ENCODE measurements at places on chromosomes 12 and 14. TPM values are rescaled to one million over a fixed set of nuclear protein-coding genes. Genes with fewer than 3 reads are reported as not detected.
A peak's percentile ranks its signal among the peaks of the same experiment; 100 is the strongest.

- no peaks in the 10 kb centered on the region for H3K4me1 ChIP-seq
- H3K36me3 ChIP-seq: no peaks in the 10 kb centered on the region
- H3K27ac ChIP-seq: no peak overlapping the region
- H3K4me3 ChIP-seq: no peak overlapping the region
Measured at GRCh38 chr14:36852981-36853691, 191.5 kb downstream of the PAX9 start.

DNA sequence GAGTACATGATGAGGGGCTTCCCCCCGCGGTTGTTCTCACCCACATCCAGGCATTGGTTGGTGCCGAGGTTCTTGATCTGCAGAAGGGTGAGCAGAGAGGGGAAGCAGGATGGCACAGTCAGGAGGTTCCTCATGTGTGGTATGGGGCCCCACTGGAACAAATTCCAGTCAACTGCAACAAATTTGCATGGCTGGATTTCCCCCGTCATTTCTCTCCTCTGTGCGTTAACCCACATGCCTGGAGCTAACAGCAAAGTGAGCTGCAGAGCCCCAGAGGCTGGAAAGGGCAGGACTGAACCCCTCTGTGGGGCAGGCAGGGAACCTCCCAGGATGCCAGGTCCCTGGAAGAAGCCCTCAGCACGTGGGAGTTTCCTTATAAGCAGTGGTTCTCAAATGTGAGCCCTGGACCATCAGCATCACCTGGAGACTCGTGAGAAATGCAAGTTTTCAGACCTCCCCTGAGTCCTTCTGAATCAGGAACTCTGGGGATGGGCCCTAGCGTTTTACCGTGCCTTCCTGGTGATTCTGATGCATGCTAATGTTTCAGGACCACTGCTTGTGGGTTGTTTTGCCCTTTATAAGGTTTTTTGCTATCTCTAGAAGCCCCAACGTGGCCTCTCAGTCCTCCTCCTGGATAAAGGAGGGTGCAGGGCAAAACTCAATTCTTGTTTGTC lies 11.0 kb upstream of the CELA1 start:
- H3K4me3 ChIP-seq: no peak overlapping the region
- H3K27ac ChIP-seq: no peak overlapping the region
- no peak for DNase-seq

TMTC3 gene
- 8.8 TPM for total RNA-seq

DNA sequence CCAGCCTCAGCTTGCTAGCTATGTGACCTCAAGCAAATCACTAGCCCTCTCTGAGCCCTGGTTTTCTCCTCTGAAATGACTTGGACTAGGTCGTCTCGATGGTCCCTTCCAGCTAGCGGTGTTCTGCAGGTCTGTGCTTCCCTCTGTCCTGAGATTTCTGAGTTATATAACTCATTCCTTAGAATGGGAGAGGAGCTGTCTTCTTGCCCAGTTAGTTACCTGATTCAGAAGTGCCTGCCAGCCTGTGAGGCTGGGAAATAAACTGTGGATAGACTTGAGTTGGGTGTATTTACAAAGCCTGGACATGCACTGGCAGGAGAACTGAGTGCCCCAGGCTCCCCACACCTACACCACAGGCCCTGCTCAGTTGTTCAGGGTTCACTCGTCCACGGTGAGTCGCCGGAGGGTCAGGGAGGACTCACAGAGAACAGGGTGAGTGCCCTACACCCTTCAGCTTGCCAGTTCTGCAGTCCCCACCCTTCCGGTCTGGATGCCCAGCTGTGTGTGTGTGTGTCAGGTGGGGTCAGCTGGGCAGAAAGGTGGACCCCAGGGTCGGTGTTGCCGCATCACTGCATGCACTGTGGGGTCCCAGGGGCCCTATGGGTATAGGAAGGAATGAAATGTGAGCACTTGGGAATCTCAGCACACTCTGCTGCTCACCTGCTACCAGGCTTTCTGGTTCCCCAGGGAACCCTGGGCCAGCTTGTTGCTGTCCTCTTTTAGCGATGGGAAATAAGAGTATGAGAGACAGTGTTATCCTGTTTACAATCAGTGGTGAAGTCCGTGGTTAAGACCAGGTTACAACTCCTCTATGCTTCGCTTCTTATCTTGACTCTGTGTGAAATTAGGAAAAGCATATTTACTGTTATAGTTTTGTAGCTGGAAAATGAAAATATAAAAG lies 348.2 kb downstream of the DPF3 start:
- DNase-seq: no peak
- H3K27me3 ChIP-seq: no peaks in the 10 kb centered on the region
- H3K36me3 ChIP-seq: no peaks in the 10 kb centered on the region
- peaks cover 25% of the 10 kb centered on the region for H3K4me1 ChIP-seq
- no peak overlapping the region for H3K4me3 ChIP-seq

DNA sequence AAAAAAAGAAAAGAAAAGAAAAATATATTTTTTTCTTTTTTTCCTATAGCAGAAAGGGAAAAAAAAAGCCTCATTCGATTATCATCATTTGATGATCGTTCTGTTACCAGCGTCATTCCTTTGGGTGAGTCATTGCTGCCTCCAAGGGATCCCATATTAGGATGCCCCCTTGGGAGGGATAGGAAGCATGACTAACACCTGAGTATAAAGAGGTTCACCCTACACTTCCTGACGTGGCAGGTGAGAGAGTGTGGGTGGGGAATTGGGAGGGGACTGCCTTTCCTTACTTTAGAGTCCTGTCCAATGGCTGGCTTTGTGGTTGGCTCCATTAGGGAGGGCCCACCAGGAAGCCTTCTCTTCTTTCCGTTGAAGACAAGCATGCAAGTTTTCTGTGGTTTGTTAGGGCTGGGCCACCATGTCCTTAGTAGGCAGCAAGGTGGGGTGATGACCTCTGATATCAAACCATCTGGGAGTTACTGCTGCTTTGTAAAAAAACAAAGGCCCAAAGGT lies 56.1 kb upstream of the FUT8 start:
- H3K4me3 ChIP-seq: no peak overlapping the region
- no peak for DNase-seq
- H3K27ac ChIP-seq: peak overlapping the region; percentile 41
- H3K36me3 ChIP-seq: no peaks in the 10 kb centered on the region
- H3K27me3 ChIP-seq: no peaks in the 10 kb centered on the region

DNA sequence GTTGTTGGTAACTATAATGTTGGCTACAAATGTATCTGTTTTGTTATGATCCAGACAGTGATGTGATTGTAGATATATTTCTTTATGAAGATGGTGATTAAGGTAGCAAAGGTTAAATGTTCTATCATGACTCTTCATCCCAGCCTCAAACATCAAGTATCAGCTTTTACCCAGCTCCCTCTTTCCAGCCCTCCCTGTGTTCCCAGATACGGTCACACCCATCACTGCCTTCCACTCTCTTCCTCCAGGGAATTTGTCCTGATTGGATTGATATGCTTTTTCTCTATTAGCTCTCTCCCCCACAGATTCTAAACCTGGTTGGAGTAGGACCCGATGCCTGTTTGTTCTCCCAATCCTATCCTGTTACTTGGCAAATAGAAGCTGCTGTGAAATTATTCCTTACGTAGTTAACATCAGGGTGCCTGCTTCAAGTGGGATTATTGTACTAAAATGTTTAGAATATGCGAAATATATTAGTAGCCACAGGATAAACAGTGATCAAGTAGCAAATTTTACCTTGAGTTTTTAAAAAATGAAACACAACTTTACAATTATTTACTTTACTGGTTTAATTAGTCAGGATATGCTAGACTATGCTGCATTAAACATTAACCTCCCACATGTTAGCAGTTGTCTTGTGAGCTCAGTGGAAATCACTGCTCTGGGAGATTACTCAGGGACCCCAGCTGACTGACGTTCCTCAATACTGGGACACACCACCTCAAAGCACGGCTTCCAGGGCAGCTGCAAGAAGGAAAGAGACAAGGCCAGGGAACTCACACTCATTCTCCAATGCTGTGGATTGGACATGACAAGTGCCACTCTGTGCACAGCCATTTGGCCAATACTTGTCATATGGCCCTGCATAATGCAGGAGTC lies 165.3 kb downstream of the ALX1 start:
- H3K27ac ChIP-seq: no peak overlapping the region
- no peak overlapping the region for H3K4me3 ChIP-seq
- H3K27me3 ChIP-seq: peaks cover 26% of the 10 kb centered on the region
- no peaks in the 10 kb centered on the region for H3K36me3 ChIP-seq

All from left ventricle myocardium inferior (tissue), 1 donor.